IMR-90 (cell line): ENCODE measurements at places on chromosomes 3 and 15.
A peak's percentile ranks its signal among the peaks of the same experiment; 100 is the strongest.

DNA sequence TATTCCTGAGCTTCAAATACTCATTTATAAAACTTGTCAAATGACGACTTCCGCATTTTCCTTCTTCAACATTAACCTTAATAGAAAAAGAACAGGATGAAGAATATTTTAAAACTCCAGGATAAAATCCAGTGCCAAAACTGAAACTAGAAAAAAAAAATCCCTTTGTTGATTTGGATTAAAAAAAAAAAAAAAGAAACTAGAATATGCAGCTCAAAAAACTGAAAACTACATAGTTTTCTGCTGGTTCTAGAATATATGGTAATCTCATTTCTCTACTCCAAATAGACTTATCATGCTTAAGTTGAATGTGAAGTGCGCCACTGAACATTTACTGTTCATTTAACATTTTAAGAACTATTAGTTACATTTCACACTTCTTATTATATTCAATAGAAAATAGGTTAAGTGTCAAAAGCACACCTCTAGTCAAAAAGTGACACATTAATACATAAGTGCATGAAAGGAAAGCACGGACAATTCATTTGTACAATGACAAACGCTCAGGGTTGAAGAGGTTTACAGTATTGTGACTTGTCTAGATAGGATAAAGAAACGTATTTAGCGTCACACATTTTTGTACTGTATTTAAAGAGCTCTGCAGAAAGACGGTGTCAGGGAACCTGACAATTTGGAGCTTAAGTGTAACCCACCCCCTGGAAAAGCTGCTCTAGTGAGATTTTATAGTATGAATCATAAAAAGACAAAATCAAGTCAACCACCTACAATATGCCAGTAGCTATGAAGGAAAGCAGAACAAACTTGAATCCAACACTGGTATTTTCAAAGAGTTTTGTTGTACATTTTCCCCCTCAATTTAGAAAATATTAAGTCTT is 5.8 kb downstream of the TRA2B start:
- H3K27ac ChIP-seq: no peak overlapping the region
- H3K4me3 ChIP-seq: peak overlapping the region; percentile 19; the same call in 1 of the 2 replicates
- H3K27me3 ChIP-seq: no peaks in the 10 kb centered on the region
- DNase-seq: no peak
- peaks cover 25% of the 10 kb centered on the region for H3K4me1 ChIP-seq
- peaks cover 5% of the 10 kb centered on the region for H3K36me3 ChIP-seq

DNA sequence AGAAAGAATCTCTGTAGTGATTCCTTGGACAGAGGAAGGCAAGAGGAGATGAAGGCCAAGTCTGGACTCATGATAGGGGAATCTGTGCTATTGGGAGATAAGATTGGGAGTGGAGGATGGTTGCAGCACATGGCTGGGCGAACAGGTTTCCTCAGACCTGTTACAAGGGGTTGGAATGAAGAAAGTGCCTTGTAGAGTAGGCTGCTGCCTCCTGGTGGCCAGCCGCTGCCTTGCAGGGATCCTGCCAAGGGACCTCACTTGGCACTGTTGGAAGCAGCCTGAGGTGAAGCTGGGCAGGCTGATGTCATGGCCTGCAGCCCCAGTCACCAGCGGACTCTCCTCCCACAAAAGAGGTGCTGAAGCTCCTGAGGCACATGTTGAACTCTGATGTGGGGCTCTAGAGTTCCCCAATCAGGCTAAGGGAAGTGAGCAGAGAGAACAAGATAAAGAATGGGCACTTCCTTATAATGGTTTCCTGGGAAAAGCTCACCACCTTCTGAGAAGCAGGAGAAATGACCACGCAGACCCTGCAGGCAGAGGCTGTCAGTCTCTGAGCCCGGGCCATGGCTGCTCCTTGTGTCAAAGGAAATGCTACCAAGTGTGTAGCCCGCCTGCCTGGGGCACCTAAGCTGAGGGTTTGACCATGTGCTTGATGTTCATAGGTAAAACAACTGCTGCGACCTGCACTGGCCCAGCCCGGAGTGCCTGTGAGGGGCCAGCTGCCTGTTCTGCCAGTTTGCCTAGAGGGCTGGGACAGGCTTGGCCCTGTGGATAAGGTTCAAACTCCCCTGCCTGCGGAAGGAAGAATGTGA is 1.6 kb upstream of the TEX264 start:
- H3K27me3 ChIP-seq: no peaks in the 10 kb centered on the region
- peak; percentile 80 for DNase-seq
- H3K36me3 ChIP-seq: peaks cover 9% of the 10 kb centered on the region
- H3K4me1 ChIP-seq: peaks cover 4% of the 10 kb centered on the region
- H3K27ac ChIP-seq: no peak overlapping the region
- no peak overlapping the region for H3K4me3 ChIP-seq

- H3K27ac ChIP-seq: no peak overlapping the region
- peaks cover 6% of the 10 kb centered on the region; the same call in 1 of the 2 replicates for H3K4me1 ChIP-seq
- no peak overlapping the region for H3K4me3 ChIP-seq
- no peak for DNase-seq
These were observed 48.4 kb downstream of the ROPN1B start for GRCh38 chr3:126017362-126017761.

DNA sequence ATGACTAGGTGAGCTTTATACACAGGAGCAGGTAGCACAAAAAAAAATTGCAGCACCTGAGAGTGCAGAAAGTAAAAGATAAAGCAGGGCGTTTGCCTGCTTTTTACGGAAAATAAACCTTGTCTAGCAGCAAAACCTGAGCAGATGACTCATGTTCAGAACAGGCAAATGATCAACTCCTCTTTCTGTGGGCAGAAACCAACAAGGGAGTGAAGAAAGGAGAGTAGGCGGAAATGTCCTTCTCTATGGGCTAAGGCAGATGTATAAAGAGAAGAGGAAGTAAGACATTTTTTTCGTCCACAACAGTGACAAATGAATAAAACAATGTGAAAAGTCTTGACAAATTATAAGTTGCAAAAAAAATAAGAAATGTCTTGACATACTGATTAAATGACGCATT is 24.5 kb upstream of the GMNC start:
- DNase-seq: peak; percentile 2
- no peaks in the 10 kb centered on the region for H3K4me1 ChIP-seq
- no peak overlapping the region for H3K4me3 ChIP-seq
- H3K27me3 ChIP-seq: no peaks in the 10 kb centered on the region

- DNase-seq: no peak
- no peak overlapping the region for H3K27ac ChIP-seq
- H3K27me3 ChIP-seq: no peaks in the 10 kb centered on the region
- no peaks in the 10 kb centered on the region for H3K36me3 ChIP-seq
- no peaks in the 10 kb centered on the region; the same call in 1 of the 2 replicates for H3K4me1 ChIP-seq
- H3K4me3 ChIP-seq: no peak overlapping the region
These were observed 98.9 kb downstream of the CHSY1 start for GRCh38 chr15:101152914-101153313.

DNA sequence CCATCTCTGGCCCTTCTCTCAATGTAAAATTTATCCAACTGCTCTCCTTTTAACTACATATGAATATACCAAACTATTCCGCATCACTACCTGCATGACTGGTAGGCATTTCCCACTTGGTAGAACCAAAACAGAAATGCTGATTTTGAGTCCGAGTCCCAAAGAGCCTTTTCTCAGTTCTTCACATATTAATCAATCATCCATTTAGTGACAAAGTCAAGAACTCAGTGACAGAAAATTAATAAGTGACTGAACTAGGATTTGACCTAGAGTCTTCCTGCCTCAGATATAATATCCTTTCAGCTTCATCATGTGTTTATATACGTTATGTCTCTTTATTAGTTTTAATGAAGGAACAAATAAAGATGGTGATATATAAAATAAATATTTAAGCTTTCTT is 700.6 kb upstream of the GOLIM4 start:
- no peak overlapping the region for H3K4me3 ChIP-seq
- H3K27me3 ChIP-seq: no peaks in the 10 kb centered on the region
- H3K27ac ChIP-seq: no peak overlapping the region
- 0 out of 2 replicates have a peak, but pooled peaks cover 2% of the 10 kb centered on the region for H3K4me1 ChIP-seq

DNA sequence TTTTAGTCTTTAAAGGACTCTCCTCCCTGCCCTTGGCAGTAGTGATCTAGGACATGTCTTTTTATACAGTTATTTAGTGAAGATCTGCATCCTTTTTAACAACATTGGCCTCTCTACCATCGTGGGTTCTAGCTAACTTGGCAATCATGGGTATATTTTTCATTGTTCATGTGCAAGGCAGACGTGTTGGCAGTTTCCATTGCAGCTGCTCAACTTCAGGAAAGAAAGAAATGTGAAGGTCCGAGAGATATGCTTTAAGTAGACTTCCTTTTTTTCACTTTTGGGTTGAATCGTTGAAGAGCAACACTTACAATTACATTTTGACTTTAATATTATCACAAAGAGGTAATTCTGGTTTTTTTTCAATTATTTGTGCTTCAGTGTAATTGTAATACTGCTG is 172.6 kb downstream of the SATB1 start:
- no peak for DNase-seq
- H3K36me3 ChIP-seq: no peaks in the 10 kb centered on the region
- H3K27ac ChIP-seq: no peak overlapping the region
- H3K27me3 ChIP-seq: no peaks in the 10 kb centered on the region

DNA sequence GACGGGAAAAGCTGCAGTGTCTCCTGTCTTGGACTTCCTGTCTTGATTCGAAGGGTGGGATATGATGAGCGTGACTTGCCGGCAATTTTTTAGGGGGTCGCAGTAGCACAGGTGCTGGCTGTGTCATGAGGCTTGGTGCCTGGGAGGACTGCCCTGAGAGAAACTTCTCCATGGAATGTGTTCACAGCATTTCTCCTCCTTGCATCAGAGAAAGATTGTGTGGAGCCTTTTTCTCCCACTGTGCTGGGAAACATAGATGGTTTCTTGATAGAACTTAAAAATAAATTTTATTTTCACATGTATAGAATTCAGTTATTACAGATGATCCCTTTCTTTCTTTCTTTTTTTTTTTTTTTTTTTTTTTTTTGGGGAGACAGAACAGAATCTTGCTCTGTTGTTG is 121.4 kb downstream of the KLHL25 start:
- H3K36me3 ChIP-seq: peaks cover 7% of the 10 kb centered on the region
- H3K4me1 ChIP-seq: peaks cover 2% of the 10 kb centered on the region

- no peaks in the 10 kb centered on the region for H3K36me3 ChIP-seq
- H3K27me3 ChIP-seq: peaks cover 26% of the 10 kb centered on the region
- DNase-seq: peak; percentile 81
- H3K27ac ChIP-seq: no peak overlapping the region
These were observed 138.8 kb upstream of the TLE3 start for GRCh38 chr15:70236341-70237086.

- H3K4me3 ChIP-seq: no peak overlapping the region
- no peaks in the 10 kb centered on the region for H3K36me3 ChIP-seq
- no peaks in the 10 kb centered on the region for H3K27me3 ChIP-seq
- peaks cover 5% of the 10 kb centered on the region for H3K4me1 ChIP-seq
- H3K27ac ChIP-seq: peak overlapping the region; percentile 74
These were observed 457.5 kb upstream of the ALCAM start for GRCh38 chr3:104909198-104909597.

- DNase-seq: no peak
- H3K27me3 ChIP-seq: peaks cover 3% of the 10 kb centered on the region; the same call in 1 of the 2 replicates
- H3K27ac ChIP-seq: no peak overlapping the region
- H3K4me3 ChIP-seq: no peak overlapping the region
- no peaks in the 10 kb centered on the region for H3K4me1 ChIP-seq
These were observed 92.2 kb downstream of the LRTM1 start for GRCh38 chr3:54835701-54836100.

DNA sequence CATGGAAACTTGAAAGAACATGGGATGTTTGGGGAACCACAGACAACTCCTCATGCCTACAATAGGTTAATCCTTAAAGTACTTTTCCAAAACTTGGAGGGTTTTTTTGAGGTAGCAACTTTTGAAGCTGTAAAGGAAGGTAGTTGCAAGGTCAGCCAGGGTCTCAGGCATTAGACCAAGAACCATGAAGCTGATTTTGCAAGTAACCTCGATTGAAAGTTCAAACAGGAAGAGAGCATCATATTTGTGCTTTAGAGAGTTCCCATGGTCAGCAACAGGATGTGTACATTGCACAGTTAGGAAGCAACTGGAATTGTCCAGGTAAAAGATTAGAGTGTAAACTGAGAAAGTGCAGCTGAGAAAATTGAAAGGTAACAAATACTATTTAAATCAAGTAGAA is 199.8 kb upstream of the NR2F2 start:
- no peaks in the 10 kb centered on the region for H3K36me3 ChIP-seq
- DNase-seq: no peak
- no peak overlapping the region for H3K4me3 ChIP-seq
- H3K27ac ChIP-seq: no peak overlapping the region
- H3K4me1 ChIP-seq: peaks cover 2% of the 10 kb centered on the region; the same call in 1 of the 2 replicates

- no peaks in the 10 kb centered on the region for H3K27me3 ChIP-seq
- H3K4me1 ChIP-seq: no peaks in the 10 kb centered on the region
These were observed 618.7 kb downstream of the SI start for GRCh38 chr3:164459521-164460151.

DNA sequence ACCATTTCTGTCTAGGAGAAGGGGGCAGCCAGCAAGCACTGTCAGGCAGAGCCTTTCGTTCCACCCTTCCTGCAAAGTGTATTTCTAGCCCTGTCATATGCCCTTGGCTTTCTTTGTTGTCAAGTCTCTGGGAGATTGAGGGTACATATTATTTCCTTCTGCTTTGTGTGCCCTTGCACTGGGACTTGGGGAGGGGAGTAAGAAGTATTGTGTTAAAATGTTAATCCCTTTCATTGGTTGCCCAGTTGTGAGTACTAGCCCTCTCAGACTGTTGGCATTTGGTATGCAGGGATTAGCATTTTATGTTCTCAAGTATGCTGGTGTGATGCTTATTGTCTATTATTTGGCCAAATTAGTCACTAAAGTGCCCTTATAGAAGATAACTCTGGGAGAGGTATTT is 63.9 kb downstream of the RBM6 start:
- H3K4me3 ChIP-seq: no peak overlapping the region
- H3K4me1 ChIP-seq: no peaks in the 10 kb centered on the region
- H3K27ac ChIP-seq: no peak overlapping the region

DNA sequence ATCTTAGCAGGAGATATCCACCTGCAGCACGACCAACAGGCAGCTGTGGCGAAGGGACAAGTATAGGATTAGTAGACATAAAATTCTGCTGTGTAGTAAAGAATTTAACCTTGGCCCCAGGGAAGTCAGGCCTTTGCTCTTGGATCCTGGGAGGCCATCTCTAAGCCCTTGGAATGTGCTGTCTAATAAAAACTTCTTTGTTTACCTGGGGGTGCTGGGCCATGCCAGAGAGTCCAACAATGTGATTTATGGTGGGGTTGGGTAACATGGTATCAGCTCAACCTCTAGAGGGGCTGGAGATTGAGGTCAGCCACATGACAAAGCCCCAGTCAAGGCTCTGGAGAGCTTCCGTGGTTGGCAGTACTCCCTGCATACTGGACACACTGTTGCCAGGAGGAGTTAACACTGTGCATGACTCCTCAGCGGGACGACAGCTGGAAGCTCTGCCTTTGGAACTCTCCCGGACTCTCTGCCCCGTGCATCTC is 52.4 kb downstream of the HEG1 start:
- H3K27ac ChIP-seq: no peak overlapping the region
- H3K4me1 ChIP-seq: peaks cover 14% of the 10 kb centered on the region
- H3K27me3 ChIP-seq: no peaks in the 10 kb centered on the region
- DNase-seq: peak; percentile 72

GRCh38 chr3:106711650-106712049 is 665.6 kb upstream of the CCDC54 start:
- no peak overlapping the region for H3K27ac ChIP-seq
- DNase-seq: peak; percentile 78
- no peaks in the 10 kb centered on the region for H3K36me3 ChIP-seq
- no peaks in the 10 kb centered on the region for H3K27me3 ChIP-seq
- no peaks in the 10 kb centered on the region for H3K4me1 ChIP-seq
- no peak overlapping the region for H3K4me3 ChIP-seq

GRCh38 chr3:195571361-195571760 is 12.4 kb downstream of the APOD start:
- no peaks in the 10 kb centered on the region for H3K4me1 ChIP-seq
- no peak overlapping the region for H3K4me3 ChIP-seq
- no peak overlapping the region for H3K27ac ChIP-seq
- peaks cover 44% of the 10 kb centered on the region for H3K27me3 ChIP-seq
